ENCODE measurements at places on chromosomes 13 and 19. TPM values are rescaled to one million over a fixed set of nuclear protein-coding genes. Genes with fewer than 3 reads are reported as not detected.

Gene C13orf42
- total RNA-seq = not detected

Gene PSG5
- 430 TPM for total RNA-seq

DNA sequence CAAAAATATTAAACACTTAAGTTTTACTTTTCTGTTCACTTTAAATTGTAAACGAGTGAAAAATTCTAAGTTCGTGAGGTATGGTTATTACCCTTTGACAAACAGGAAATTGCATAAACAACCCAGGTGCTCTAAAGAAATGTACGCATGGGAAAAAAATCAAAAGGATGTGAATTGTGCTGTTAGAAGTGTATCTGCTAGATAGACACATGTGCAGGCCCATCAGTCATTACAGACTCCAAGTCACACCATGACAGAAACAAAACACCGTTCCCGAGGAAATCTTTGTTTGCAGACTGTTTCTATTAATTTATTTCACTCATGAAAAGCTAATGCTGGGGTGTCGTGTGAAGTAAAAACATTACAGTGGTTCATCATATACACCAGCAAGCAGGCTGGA is 17.0 kb upstream of the DOCK9 start:
- peaks cover 25% of the 10 kb centered on the region for H3K4me1 ChIP-seq
- H3K36me3 ChIP-seq = no peaks in the 10 kb centered on the region
- no peak for DNase-seq
- H3K27ac ChIP-seq = no peak overlapping the region
- H3K27me3 ChIP-seq = no peaks in the 10 kb centered on the region

GRCh38 chr19:13382633-13382938 is 123.7 kb downstream of the CACNA1A start:
- H3K27me3 ChIP-seq = no peaks in the 10 kb centered on the region
- H3K36me3 ChIP-seq = no peaks in the 10 kb centered on the region
- H3K4me3 ChIP-seq = no peak overlapping the region
- no peak overlapping the region for H3K27ac ChIP-seq
- H3K4me1 ChIP-seq = no peaks in the 10 kb centered on the region

DNA sequence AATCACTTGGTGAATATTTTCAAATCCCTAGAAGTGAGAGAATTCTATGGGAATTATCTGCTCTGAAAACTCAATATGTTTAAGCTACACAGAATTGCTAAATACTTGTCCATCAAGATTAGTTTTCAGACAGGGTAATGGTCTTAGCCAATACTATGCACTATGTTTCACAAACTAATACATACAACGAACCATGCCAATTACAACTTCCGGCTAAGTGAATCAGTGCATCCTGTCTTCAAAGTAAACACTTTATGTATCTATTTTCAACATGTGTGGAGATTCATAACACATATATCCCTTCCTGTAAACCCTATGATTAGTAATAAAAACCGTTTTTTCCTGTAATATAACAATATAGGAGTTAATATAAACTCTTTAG is 181.5 kb downstream of the POSTN start:
- H3K4me1 ChIP-seq = peaks cover 7% of the 10 kb centered on the region
- no peaks in the 10 kb centered on the region for H3K27me3 ChIP-seq
- H3K4me3 ChIP-seq = no peak overlapping the region
- no peak for DNase-seq
- no peak overlapping the region for H3K27ac ChIP-seq
- H3K36me3 ChIP-seq = no peaks in the 10 kb centered on the region

GRCh38 chr19:8129061-8129618 is 20.3 kb downstream of the FBN3 start:
- 0 out of 2 replicates have a peak, but pooled peaks cover 3% of the 10 kb centered on the region for H3K27me3 ChIP-seq
- H3K27ac ChIP-seq = no peak overlapping the region
- no peaks in the 10 kb centered on the region for H3K36me3 ChIP-seq
- H3K4me1 ChIP-seq = no peaks in the 10 kb centered on the region

Gene INSL3
- total RNA-seq = not detected

Gene PSG2
- total RNA-seq = 0.89 TPM

Gene ZNF675
- total RNA-seq = 13.3 TPM

- H3K4me1 ChIP-seq = no peaks in the 10 kb centered on the region
- DNase-seq = no peak
- peaks cover 8% of the 10 kb centered on the region for H3K27me3 ChIP-seq
- no peak overlapping the region for H3K27ac ChIP-seq
- H3K36me3 ChIP-seq = no peaks in the 10 kb centered on the region
Measured at GRCh38 chr13:102227741-102228140, 174.1 kb downstream of the FGF14 start.

- H3K4me1 ChIP-seq = no peaks in the 10 kb centered on the region
- DNase-seq = no peak
- H3K36me3 ChIP-seq = no peaks in the 10 kb centered on the region
- H3K4me3 ChIP-seq = no peak overlapping the region
- H3K27me3 ChIP-seq = no peaks in the 10 kb centered on the region
Measured at GRCh38 chr13:80389073-80390038, 48.4 kb upstream of the SPRY2 start.

Gene ZNF85
- total RNA-seq = 15.3 TPM

Gene FPR2
- not detected for total RNA-seq

Gene IFI30
- 15.9 TPM for total RNA-seq

Gene KLK3
- not detected for total RNA-seq

- DNase-seq = no peak
- no peaks in the 10 kb centered on the region for H3K36me3 ChIP-seq
- H3K4me1 ChIP-seq = no peaks in the 10 kb centered on the region
- H3K27ac ChIP-seq = no peak overlapping the region
- H3K27me3 ChIP-seq = peaks cover 95% of the 10 kb centered on the region
- no peak overlapping the region for H3K4me3 ChIP-seq
Measured at GRCh38 chr19:49431330-49431749, 6.2 kb downstream of the GFY start.

Gene ZNF274
- total RNA-seq = 20.8 TPM

DNA sequence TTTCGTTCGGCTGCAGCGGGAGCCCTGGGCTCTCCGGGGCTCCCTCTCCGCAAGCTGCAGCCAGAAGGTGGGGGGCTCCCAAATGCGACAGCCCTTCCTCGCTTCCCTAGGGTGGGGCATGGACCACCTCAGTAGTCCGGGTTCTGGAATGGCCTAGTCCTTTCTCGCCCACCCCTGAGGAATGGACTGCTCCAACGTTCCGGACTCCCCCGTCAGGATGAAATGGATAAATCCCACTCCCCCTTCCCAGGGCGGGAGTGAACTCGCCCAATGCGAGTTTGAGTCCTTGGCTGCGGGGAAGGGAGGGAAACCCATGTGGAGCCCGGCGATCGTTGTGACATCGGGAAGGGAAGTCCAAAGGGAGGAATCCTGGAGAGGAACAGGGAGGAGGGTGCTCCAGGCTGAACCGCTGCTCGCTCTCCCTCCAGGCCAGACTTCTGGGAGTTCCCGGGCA is 5.5 kb downstream of the HRC start:
- H3K27ac ChIP-seq = no peak overlapping the region
- peaks cover 4% of the 10 kb centered on the region for H3K4me1 ChIP-seq
- no peaks in the 10 kb centered on the region for H3K27me3 ChIP-seq

- no peak for DNase-seq
- no peak overlapping the region for H3K27ac ChIP-seq
- no peaks in the 10 kb centered on the region for H3K27me3 ChIP-seq
- H3K4me1 ChIP-seq = no peaks in the 10 kb centered on the region
- H3K4me3 ChIP-seq = no peak overlapping the region
- no peaks in the 10 kb centered on the region for H3K36me3 ChIP-seq
Measured at GRCh38 chr19:3774621-3775373, 2.8 kb upstream of the RAX2 start.

DNA sequence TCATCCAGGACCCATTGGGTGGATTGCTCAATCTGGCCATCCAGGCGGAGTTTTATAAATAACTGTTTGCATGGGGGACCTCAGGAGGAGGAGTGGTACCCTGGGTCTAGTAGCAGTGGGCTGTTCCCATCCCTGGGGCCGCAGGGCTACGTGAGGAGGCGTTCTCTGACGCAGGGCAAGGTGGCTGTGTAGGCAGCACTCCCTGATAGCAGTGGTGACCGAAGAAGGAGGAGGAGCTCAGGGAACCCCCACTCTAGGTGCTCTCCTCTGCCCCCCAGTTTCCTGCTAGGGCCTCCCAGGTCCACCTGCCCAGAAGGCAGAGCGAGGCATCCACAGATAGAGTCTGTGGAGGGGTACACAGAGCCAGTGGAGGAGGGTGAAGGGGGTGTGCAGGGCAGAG is 64.1 kb downstream of the CCNE1 start:
- H3K27ac ChIP-seq = no peak overlapping the region
- no peaks in the 10 kb centered on the region for H3K27me3 ChIP-seq
- H3K4me1 ChIP-seq = no peaks in the 10 kb centered on the region
- no peak for DNase-seq
- H3K4me3 ChIP-seq = no peak overlapping the region
- no peaks in the 10 kb centered on the region for H3K36me3 ChIP-seq

Gene SAE1
- total RNA-seq = 132 TPM

Gene CEACAM16
- total RNA-seq = not detected

Gene LAIR1
- not detected for total RNA-seq
